ENCODE measurements at places on chromosomes 2 and 18. TPM values are rescaled to one million over a fixed set of nuclear protein-coding genes. Genes with fewer than 3 reads are reported as not detected.

POTEJ gene
- not detected for total RNA-seq

RNF181 gene
- total RNA-seq = 191 TPM

SOCS6 gene
- total RNA-seq = 33.8 TPM

DNAJC5G gene
- not detected for total RNA-seq

ANKRD30BL gene
- total RNA-seq = not detected

SLC5A7 gene
- not detected for total RNA-seq

ITGA6 gene
- 52.4 TPM for total RNA-seq

ALPI gene
- not detected for total RNA-seq

GPR45 gene
- not detected for total RNA-seq

GKN2 gene
- total RNA-seq = 4.3 TPM

OSBPL1A gene
- 16.5 TPM for total RNA-seq

PPP1R1C gene
- 0.90 TPM for total RNA-seq

GPC1 gene
- 214 TPM for total RNA-seq

COL4A3 gene
- total RNA-seq = 0.28 TPM

ATP8B1 gene
- 9.0 TPM for total RNA-seq

NEB gene
- 0.11 TPM for total RNA-seq

SALL3 gene
- not detected for total RNA-seq

SERPINB13 gene
- total RNA-seq = not detected

ANKRD44 gene
- 1.2 TPM for total RNA-seq

KCNJ3 gene
- total RNA-seq = not detected

PPIL3 gene
- 25.6 TPM for total RNA-seq

KIF1A gene
- total RNA-seq = 0.69 TPM

Data from A549 treated with ZK216348 at 1 μM for 4 hours (cell line).